ENCODE measurements at places on chromosomes 3 and 15. TPM values are rescaled to one million over a fixed set of nuclear protein-coding genes. Genes with fewer than 3 reads are reported as not detected.

Gene THSD4
- 4.3 TPM for polyA plus RNA-seq

Gene ARNT2
- 4.7 TPM for polyA plus RNA-seq

Gene WNT5A
- 31.6 TPM for polyA plus RNA-seq

Gene FYCO1
- polyA plus RNA-seq: 9.0 TPM

Gene ITIH1
- polyA plus RNA-seq: 160 TPM

Gene IL5RA
- polyA plus RNA-seq: not detected

Gene IL1RAP
- polyA plus RNA-seq: 15.6 TPM

Gene SOX14
- 0.18 TPM for polyA plus RNA-seq

Gene SAMMSON
- not detected for polyA plus RNA-seq

Gene FRG2C
- 0.39 TPM for polyA plus RNA-seq

Gene CRTC3
- 18.5 TPM for polyA plus RNA-seq

Gene UTS2B
- 0.29 TPM for polyA plus RNA-seq

Gene ITGB5
- 113 TPM for polyA plus RNA-seq

Gene CNTN3
- 4.1 TPM for polyA plus RNA-seq

Gene CHST14
- 15.7 TPM for polyA plus RNA-seq

Gene DCP1A
- 34.5 TPM for polyA plus RNA-seq

Gene AHSG
- polyA plus RNA-seq: 568 TPM

Gene SYNM
- 9.7 TPM for polyA plus RNA-seq

Gene SLC28A1
- 1.5 TPM for polyA plus RNA-seq

Gene CFAP20DC
- 2.3 TPM for polyA plus RNA-seq

Gene GPR149
- not detected for polyA plus RNA-seq

Gene PIF1
- 3.3 TPM for polyA plus RNA-seq

Gene SLC38A3
- polyA plus RNA-seq: 56.6 TPM

Gene CHRM5
- not detected for polyA plus RNA-seq

Gene KBTBD13
- 0.56 TPM for polyA plus RNA-seq

Gene GNAT1
- polyA plus RNA-seq: not detected

Gene SEMA3F
- polyA plus RNA-seq: 16.8 TPM

Gene TRIM42
- polyA plus RNA-seq: not detected

Gene EPHA3
- polyA plus RNA-seq: 3.0 TPM

Gene PLSCR2
- 0.18 TPM for polyA plus RNA-seq

Gene ARPC4
- polyA plus RNA-seq: 149 TPM

Gene HES1
- polyA plus RNA-seq: 131 TPM

Gene STRIT1
- not detected for polyA plus RNA-seq

Gene ADAMTS17
- polyA plus RNA-seq: 4.4 TPM

Gene ANKUB1
- not detected for polyA plus RNA-seq

Gene TM2D3
- polyA plus RNA-seq: 55.7 TPM

Gene ITGA11
- 19.2 TPM for polyA plus RNA-seq

Gene TAGLN3
- polyA plus RNA-seq: 0.51 TPM

Gene ST3GAL6
- polyA plus RNA-seq: 9.6 TPM

Gene HRG
- 2.1 TPM for polyA plus RNA-seq

Gene ALPK3
- polyA plus RNA-seq: 6.0 TPM

Gene ANXA2
- polyA plus RNA-seq: 1,702 TPM

Gene DNAH12
- 0.60 TPM for polyA plus RNA-seq

Gene ALDH1L1
- polyA plus RNA-seq: 22.6 TPM

Gene FAM162A
- polyA plus RNA-seq: 102 TPM

Gene TYRO3
- polyA plus RNA-seq: 99.8 TPM

Gene MUC4
- 0.89 TPM for polyA plus RNA-seq

Gene LIPC
- polyA plus RNA-seq: 34.3 TPM

Gene NOX5
- polyA plus RNA-seq: not detected
